ENCODE measurements at places on chromosomes 1 and 21.

DNA sequence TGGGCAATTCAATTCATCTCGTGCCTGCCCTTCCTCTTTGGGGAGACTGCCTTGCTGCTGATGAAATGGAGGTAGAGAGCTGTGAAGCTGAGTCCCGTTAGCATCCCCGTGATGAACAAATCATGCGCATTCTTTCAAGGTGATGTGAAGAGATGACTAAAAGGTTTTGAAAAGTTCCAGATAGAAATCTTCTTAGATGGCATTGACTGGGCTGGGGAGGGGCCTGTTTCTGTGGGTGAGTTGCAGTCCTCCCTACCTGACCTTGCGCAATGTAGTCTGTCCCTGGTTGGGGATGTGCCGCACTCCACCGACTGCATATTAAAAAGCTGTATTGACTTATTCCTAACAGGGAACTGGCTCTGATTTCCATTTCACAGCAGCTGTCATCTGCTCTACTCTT, 49.6 kb downstream of the ST6GALNAC3 start:
- no peak for DNase-seq

DNA sequence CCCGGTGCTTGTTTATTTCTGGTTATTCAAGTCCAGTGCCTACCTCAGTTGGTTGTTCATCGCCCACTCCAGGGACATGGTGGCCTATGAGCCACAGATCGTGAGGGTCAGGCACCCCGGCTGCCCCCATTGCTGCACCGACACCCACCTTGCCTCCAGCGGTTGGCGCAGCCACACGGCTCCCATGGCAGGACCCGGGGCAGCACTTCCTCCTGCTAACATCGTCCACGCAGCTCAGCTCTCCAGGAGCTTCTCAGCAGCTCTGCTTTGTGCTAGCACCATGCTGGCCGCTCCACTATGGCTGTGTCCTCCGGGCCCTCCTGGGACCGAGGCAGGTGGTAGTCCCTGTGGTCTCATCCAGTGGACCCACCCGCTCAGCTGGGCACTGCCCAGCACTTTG, 13.9 kb upstream of the PRKCZ start:
- DNase-seq, result no peak

DNA sequence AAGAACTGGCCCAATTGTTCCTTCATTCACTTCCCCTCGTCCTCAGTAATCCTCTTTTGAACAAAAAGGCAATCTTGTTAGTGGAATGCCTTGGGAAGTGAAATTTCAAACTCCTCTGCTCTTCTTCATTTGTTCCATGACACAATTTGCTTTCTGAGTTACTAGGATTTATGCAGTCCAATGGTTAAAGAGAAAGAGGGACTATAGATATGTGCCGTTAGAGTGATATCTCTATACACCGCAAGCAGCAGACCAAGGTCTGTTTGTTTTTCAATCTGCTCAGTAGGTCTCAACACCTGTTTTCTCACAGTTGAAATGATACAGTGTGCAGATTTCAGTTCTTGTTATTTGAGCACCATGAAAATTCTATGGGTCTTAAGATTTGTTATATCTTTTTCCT, 244.0 kb downstream of the DNM3 start:
- DNase-seq, result no peak

- DNase-seq, result peak; percentile 71
Measured at GRCh38 chr1:154182344-154183045, 9.4 kb downstream of the TPM3 start.

GRCh38 chr1:31739346-31739745, 24.8 kb downstream of the ADGRB2 start:
- peak; percentile 93 for DNase-seq

- DNase-seq, result no peak
Measured at GRCh38 chr1:202316186-202316585, 25.6 kb downstream of the UBE2T start.

GRCh38 chr1:68373173-68373572, 76.6 kb downstream of the RPE65 start:
- peak; percentile 19 for DNase-seq

DNA sequence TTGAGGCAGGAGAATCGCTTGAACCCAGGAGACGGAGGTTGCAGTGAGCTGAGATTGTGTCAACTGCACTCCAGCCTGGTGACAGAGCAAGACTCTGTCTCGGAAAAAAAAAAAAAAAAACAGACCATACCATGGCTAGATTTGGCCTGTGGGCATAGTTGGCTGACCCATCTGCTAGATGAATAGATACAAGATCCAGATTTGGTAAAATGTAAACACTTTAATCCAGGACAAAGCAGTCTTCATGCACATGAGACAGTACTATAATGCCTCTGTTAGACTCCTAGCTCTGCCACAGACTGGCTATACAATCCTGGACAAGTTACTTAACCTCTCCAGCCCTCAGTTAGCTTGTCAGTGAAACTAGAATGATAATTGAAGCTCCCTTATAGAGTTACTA, 27.9 kb upstream of the SRP9 start:
- no peak for DNase-seq

- peak; percentile 63 for DNase-seq
Measured at GRCh38 chr1:248924696-248925532, 18.9 kb downstream of the PGBD2 start.

DNA sequence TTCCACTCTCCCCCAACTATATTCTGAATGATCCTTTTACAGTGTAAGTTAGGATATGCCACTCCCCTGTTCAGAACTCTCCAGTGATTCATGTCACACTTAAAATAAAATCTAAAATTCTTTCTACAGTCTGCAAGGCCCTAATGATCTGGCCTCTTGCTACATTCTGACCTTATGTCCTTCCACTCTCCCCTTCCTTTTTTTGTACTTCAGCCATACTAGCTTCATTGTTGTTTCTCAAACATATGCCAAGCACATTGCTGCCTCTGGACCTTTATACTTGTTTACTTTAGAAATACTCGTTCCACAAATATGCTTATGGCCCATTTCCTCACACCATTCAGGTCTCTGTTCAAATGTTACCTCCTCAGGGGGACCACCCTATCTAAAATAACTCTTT, 14.8 kb upstream of the PSMA5 start:
- DNase-seq, result no peak

DNA sequence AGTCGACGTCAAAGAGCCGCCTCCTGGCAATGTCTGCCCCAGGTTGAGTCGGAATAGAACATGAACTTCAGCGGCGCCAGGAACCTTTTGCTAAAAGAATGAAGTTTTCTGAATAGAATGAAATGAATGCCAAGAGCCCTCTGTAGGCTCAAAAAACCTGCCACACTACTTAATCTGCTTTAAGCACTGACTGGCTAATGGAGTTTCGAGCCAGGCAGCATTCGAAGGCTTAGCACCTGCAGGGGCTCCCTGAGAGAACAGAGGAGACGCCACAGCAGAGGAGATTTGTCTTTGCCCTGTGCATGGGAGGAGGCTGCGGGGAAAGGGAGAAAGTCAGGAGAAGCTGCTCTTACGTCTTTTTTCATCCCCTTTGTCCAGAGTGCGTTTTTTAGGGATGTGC, 641.7 kb downstream of the AJAP1 start:
- DNase-seq, result no peak

- no peak for DNase-seq
Measured at GRCh38 chr1:176517484-176517883, 54.5 kb downstream of the PAPPA2 start.

DNA sequence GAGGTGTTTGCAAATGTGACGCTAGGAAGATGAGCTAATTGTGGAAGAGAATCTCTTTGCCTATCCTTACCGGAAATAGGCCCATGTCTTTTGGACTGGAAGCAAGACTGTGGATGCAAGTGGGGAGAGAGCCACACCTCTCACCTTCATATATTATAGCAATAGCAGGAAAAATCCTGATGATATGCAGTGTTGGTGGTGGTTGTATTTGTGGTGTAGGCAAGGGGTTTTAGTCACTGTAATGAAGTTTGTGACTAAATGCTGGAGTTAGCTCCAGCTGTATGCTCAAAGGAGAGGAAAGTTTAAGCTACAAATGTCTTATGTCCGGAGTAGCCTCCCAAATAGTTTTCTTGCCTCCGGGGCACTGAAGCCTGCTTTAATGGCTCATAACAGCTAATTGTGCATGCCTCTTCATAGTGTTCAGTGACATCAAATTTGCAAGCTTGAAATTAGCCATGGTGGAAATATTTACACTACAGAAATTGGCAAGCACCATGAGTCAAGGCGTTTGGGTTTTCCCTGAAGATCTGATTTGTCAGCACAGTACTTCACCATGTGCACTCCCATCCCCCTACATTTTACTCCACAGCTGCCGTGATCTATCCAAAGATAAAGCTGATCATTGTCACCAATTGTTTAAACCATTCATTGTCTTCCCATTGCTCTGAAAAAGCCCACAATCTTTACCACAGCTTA, 102.6 kb upstream of the ZNF644 start:
- no peak for DNase-seq

DNA sequence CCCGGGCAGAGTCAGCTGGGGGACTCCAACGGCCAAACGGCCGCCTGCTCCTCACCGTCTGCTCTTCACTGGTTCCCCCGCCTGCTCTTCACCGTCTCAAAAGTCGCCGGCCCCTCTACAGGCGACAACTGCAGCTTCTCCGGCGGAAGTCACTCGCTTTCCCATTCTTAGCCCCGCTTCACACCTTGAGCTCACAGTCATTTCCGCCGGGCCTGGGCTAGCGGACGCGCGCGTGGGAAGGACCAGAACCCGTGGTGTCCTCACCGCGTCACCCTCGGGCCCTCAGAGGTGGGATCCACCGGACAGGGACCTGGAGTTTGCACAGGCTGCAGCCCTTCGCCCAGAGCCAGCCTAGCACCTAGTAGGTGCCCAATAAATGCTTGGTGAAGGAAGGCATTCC, 27.9 kb upstream of the HJV start:
- no peak for DNase-seq

- DNase-seq, result peak; percentile 74
Measured at GRCh38 chr1:1858382-1859086, 32.4 kb downstream of the GNB1 start.

DNA sequence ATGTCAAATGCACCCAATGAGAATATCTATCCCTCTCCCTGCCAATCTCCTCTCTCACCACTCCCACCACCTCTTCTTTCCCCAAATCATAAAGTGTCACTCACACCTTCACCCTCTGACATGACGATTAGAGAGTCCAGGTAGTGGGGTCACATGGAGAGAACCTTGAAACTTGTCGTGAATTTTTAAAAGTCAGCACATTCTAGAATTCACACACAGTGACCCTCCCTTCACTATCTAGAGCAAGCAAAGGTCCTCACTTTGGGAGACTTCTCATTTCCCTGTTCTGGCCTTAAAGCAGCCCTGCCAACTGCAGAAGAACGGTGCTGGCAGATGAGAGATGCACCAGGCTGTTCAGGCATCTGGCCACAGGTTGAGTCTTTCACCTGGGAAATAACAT, 61.9 kb downstream of the CD34 start:
- no peak for DNase-seq

DNA sequence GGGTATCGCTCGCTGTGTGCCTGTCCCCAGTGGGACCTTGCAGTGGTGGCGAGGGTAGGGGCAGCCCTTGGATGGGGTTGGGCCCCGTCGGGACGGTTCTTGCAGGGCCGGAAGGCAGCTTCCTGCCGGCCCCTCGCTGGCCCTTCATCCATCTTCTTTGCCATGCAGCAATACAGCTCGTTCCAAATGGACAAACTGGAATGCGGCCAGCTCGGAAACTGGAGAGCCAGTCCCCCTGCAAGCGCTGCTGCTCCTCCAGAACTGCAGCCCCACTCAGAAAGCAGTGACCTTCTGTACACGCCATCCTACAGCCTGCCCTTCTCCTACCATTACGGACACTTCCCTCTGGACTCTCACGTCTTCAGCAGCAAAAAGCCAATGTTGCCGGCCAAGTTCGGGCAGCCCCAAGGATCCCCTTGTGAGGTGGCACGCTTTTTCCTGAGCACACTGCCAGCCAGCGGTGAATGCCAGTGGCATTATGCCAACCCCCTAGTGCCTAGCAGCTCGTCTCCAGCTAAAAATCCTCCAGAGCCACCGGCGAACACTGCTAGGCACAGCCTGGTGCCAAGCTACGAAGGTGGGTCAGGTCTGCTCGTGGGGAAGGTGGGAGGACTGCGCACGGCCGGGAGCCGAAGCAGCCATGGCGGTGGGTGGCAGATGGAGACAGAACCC, 45.8 kb downstream of the SIM2 start:
- DNase-seq, result peak; percentile 60

- peak; percentile 98 for DNase-seq
Measured at GRCh38 chr1:46532498-46533178, 18.8 kb downstream of the KNCN start.

DNA sequence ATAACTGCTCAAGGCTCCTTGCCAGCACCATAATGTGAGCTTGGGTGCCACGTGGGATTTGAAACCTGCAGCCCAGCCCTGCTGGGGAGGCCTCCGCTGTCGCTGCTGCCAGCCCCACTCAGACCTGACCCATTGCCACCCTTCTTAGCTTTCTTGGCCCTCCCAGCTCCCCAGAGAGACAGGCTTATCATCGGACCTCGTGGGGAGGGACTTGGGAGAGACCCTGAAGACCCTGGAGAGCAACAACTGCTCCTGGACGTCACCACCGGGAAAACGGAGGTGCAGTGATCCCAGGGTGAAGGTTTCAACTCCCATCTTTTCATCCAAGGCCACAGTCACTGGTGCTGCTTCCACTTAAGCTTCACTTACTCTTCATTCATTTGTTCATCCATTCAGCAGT, 596.1 kb downstream of the PTPRU start:
- no peak for DNase-seq

- DNase-seq, result no peak
Measured at GRCh38 chr1:154755858-154756730, 114.0 kb downstream of the KCNN3 start.

DNA sequence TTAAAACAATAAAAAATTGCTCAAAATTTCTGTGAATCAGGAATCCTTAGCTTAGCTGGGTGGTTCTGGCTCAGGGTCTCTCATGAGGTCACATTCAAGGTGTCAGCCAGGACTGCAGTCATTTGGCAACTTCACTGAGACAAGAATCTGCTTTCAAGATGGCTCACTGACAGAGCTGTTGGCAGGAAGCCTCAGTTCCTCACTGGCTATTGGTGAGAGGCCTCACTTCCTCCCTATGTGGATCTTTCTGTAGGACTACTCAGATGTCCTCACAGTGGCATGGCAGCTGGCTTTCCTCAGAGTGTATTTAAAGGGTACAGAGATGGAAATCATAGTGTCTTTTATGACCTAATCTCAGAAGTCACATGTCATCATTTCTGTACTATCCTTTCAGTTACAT, 785.7 kb downstream of the ADGRL2 start:
- DNase-seq, result no peak

GRCh38 chr1:183363972-183364371, 54.2 kb downstream of the NMNAT2 start:
- no peak for DNase-seq

DNA sequence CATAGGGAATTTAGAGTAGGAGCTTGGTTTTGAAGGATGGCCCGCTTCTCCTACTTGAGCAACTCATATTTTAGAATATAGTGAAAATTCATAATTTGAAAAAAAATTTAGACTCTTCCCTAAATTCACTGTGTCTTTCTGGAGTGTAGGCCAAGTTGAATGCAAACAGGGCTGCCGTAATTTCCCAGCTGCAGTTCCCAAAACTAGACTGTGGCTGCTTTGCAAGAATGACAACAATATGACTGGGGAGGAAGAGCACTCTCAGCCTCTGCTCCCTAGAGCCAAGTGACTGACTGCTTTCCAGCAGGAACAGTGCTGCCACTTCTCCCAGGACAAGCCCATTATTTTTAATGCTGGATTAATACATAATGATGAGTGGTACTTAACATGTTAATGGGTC, 209.0 kb downstream of the RHOU start:
- no peak for DNase-seq
